ENCODE measurements at places on chromosomes 13 and 19.

GRCh38 chr19:18340990-18341868, 831 bp downstream of the PGPEP1 start:
- DNase-seq, result peak; percentile 54

GRCh38 chr13:19103140-19103539, 78.5 kb downstream of the TUBA3C start:
- DNase-seq, result no peak

GRCh38 chr19:10227026-10227971, 3.8 kb downstream of the S1PR2 start:
- no peak for DNase-seq

DNA sequence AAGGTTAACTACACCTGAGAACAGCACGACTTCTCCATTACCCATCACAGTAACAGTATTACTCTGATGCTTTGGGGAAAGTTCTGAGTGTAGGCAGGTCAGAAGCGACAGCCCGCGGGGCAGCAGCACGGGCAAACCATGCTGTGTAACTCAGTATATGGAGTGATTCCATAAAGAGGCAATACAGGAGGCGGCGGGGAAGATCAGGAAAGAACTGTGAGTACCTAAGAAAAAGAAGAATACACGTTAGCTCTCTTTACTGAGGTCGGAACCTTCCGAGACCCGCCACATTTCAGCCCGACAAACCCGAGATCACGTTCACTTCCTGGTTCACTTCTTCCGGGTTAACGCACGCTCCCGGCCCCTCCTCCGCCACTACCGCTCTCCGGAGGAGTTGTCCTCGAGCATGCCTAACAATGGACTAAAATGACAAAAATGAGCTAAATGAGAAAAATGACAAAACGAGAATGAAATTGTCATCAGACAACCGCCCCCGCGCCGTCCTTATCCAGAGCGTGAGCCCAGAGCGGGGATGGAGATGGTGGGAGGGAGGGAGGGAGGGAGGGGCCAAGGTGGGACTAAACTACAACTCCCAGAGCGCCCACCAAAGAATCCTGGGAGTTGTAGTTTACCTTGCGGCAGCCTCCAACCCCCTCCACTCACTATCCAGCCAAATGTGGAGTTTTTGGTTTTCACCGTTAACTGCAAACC, at the start of gene MTRF1:
TSS of gene MTRF1 (minus strand) at position 316 of the 711 bp plus-strand sequence. CDS start 2,669 bp downstream, outside the sequence.
- peak; percentile 55 for DNase-seq

Data from activated T-helper 1 cell treated with Interleukin-2 at 50 U/mL for 16 hours (primary cell).